Esophagus squamous epithelium (tissue), 5 donors: ENCODE measurements at places on chromosomes 16 and 17.

DNA sequence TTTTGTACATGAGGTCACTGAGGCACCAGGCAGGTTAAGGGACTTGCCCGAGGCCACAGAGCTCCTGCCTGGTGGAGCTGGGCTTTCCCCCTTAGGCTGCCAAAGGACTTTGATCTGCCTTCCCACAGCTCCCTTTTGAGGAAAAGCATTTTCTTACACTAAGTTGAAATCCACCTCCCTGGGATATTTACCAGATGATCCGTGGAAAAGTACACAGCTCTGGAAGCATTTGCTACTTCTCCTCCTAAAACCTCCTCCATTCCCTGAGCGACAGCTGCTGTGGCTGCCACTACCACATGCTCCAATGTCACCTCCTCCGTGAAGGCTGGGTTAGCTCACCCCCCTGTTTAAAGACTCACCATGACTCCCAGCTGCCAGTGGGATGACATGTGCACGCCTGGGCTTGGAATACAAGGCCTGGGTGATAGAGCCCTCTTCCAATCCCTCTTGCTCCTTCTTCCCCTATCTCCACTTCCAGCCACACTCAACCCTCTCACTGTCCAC lies 1.2 kb upstream of the MPRIP start:
- no peak for DNase-seq

- DNase-seq: no peak
Measured at GRCh38 chr16:50741225-50741780, 583 bp upstream of the CYLD start.

DNA sequence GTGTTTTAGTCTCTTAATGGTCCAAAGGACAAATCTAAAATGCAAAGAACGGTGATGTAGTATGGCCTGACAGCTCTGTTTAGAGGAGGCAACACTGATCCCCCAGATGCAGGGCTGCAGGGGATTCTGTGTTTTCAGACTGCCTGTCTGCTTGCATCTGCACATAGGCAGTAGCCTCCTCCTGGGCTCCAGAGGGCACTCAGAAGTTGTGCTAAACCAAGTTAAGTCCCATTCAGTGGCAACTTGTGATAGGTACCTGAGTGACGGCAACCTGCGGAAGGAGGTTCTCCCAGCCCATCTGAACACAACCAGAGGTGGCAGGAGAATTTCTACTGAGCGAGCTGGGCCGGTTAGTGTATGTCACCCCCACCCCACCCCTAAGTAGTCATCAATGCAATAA lies 9.9 kb downstream of the HAS3 start:
- DNase-seq: no peak

GRCh38 chr17:80478487-80479245 lies 2.3 kb upstream of the NPTX1 start:
- no peak for DNase-seq

DNA sequence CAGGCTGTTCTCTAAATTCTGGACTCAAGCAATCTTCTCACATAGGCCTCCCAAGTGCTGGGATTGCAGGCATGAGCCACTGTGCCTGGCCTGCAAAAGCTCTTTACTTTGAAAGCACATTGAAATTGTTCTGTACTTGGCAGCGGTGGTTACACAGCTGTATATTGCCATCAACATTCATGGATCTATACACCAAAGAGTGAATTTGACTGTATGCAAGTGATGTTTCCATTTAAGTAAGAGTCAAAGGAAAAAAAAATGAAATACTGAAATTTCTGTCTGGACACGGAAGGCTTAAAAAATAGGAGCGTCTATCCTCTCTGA lies 450.6 kb upstream of the PSMD7 start:
- no peak for DNase-seq

DNA sequence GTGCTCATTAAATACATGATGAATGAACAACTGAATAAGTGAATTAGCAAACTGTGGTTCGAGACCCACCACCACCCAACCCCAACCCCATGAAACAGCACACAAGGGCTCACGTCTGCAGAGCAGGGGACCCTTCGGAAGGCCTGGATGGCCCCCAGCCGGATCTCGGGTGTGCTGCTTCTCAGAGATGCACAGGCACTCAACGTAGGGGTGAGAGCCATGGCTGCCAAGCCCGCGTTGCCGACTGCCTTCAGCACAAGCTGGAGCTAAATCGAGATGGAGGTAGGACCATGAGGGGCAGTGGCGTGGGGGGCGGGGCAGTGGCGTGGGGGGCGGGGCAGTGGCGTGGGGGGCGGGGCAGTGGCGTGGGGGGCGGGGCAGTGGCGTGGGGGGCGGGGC lies 93.2 kb downstream of the LITAF start:
- no peak for DNase-seq

GRCh38 chr16:46736695-46737094 lies 11.4 kb downstream of the MYLK3 start:
- no peak for DNase-seq

DNA sequence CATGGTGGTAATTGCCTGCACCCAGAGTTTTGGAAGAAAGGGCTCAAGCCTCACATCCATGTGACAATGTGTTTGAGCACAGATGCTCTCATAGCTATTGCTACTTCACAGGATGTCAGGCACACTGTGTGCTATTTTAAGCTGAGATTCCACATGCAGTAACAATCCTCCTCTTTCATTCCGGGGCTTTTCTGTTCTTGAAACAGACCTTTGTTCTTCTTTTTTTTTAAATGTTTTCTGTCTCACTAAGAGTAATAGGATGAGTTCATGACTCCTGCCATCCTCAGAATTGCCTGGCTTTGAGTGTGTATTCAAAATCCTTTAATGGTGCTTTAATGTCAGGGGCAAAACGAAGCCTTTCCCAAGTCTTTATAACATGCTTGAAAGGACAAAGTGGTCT lies 198.9 kb downstream of the ABCC12 start:
- no peak for DNase-seq

DNA sequence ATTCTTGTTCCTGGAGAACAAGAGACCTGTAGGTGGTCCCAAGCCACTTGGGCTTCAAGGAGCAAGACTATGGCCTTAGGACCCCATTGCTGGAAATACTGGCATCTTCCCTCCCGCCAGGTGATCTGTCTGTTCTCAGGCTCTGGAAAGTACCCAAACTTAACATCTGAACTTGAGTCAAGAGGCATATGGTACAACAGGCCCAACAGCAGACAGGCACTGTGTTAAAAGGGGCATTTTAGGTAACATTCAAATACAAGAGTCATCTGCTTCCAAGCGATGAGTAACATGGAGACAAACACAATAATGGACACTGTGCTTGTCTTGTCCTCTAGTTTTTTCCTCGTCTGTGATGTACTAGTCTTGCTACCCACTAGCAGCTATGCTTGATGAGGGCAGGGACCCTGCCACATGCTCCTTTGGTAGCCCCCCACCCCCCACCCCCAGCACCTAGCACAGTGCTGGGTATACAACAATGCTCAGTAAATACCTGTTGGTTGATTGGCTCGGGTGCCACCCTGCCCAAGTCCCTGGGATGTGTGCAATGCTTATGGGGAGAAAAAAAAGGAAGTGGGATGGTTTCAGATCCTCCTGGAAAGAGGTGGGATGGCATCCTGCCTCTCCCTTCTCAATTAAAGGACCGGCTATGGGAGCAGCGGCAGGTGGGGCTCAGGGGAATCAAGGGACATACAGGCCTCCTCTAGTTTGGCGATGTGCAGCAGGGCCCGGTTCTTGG lies 19.4 kb downstream of the CSF3 start:
- no peak for DNase-seq

- no peak for DNase-seq
Measured at GRCh38 chr17:44842748-44843147, 4.9 kb upstream of the HIGD1B start.

GRCh38 chr16:68351991-68352431 lies 41.2 kb downstream of the PRMT7 start:
- DNase-seq: no peak

GRCh38 chr16:67547423-67548264 lies 14.7 kb upstream of the CTCF start:
- no peak for DNase-seq

DNA sequence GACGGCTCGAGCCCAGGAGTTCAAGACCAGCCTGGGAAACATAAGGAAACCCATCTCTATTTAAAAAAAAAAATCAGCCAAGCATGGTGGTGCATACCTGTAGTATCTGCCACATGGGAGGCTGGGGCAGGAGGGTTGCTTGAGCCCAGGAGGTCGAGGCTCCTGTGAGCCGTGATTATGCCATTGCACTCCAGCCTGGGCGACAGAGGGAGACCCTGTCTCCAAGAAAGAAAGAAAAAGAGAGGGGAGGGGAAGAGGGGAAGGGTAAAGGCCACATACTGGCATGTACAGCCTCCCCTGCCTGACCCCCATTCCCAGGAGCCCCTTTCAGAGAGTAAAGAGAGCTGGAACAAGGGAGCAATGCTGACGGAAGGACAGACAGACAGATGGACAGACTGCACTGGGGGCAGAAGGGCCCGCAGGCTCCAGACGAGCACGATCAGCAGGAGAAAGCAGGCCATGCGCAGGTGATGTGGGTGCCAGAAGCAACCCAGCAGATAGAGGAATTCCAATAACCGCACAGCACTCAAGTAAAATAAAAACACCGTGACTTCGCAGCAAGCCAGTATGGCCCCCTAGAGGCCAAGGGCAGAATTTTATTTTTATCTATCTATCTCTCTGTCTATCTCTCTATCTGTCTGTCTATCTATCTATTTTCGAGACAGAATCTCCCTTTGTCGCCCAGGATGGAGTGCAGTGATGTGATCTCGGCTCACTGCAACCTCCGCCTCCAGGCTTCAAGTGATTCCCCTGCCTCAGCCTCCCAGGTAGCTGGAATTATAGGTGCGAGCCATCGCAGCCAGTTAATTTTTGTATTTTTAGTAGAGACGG lies 27.1 kb upstream of the SNN start:
- no peak for DNase-seq

- no peak for DNase-seq
Measured at GRCh38 chr17:31574458-31574857, 183.0 kb downstream of the RAB11FIP4 start.

DNA sequence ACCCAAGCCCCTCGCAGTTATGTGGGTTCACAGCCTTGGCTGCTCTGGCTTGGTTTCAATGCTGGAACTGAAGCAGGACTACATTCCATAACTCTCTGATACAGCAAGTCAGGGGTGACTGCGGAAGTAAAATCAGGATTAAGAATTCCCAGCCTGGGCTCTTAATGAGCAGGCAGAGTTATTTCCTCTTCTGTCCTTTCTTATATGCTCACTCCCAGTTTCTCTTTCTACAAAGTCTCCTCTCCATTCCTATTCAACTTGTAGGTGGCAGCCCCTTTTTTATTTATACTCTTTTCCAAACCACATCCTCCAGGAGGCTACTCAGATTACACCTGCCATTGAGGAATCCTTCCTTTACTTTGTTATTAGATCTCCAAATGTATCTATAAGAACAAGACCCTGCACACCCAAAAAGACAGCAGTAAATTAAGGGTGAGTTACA lies 40.3 kb downstream of the HOXB1 start:
- no peak for DNase-seq

DNA sequence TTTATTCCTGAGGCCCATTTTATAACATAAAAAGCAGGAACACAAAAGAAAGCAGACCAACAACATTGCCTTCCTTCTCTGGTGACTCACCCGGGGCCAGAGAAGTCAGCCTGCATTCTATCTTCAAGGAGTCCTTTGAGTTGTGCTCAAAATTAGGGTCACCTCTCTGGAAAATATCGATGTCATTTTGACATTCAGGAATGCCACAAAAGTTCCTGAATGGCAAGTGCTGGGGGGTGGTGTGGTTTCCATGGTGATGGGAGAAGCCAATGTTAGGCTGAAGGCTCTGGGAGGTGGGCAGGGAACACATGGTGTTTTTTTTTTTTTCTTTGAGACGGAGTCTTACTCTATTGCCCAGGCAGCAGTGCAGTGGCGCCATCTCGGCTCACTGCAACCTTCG lies 159.6 kb downstream of the HAPSTR1 start:
- no peak for DNase-seq

DNA sequence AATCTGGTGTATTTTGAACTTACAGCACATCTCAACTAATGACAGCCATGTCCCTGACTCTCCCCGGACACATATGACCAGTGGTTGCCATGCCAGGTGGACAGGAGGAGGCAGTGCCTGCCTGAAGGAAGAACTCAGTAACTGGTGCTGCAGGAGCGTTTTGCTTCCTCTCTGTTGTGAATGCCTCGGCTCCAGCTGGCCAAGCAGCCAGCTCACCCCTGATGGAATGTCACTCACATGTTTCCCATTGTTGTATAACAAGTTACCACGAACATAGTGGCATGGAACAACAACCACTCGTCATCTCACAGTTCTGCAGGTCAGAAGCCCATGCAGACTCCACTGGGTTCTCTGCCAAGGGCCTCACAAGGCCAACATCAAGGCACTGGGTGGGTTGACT lies 20.1 kb upstream of the IRF8 start:
- DNase-seq: no peak
